Hepatocyte (in vitro differentiated cells): ENCODE measurements at places on chromosomes 3 and 15.

DNA sequence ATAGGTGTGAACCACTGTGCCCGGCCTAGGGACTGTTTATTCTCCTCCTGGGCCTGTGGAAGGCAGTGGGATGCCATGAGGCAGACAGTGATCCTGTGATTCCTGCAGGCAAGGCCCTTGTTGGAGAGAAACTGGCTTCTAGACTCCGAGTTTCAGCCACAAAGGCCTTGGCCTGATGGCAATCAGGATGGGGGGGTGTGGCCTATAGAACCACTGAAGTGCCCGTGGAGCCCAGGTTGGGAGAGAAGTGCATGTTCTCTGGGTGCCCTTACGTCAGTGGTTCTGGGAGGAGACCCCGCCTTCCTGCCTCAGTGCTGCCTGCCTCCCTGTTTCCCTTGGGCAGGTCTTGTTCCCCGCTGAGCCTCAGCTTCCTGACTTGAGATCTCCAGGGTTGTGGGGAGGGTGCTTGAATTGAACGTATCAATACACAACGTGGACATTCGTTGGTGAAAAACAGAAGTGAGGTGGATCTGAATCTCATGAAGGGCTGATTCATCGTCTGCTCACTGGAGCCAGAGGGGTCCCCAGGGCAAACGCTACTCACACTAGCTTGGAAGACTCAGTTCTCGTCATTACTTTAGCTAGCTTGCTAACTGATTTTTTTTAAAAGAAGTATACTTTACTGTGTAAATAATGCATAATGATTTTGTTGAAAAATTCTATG is 31.8 kb downstream of the IRAK2 start:
- no peak for DNase-seq
- no peaks in the 10 kb centered on the region for H3K36me3 ChIP-seq
- peaks cover 30% of the 10 kb centered on the region for H3K4me1 ChIP-seq
- H3K27ac ChIP-seq = no peak overlapping the region
- no peak overlapping the region for H3K4me3 ChIP-seq
- no peaks in the 10 kb centered on the region for H3K27me3 ChIP-seq

- peak within 1 kb of the TSS; percentile 100 for H3K27ac ChIP-seq
- no peaks in the 10 kb centered on the region for H3K36me3 ChIP-seq
- no peaks in the 10 kb centered on the region for H3K27me3 ChIP-seq
- peaks cover 46% of the 10 kb centered on the region for H3K4me1 ChIP-seq
These were observed at the start of gene HES1 for GRCh38 chr3:194135806-194136518. Gene HES1 (plus strand): TSS chr3:194136148. CDS start chr3:194136381, 233 bp downstream.

GRCh38 chr3:114333180-114333922 is 39.5 kb downstream of the TIGIT start:
- H3K27ac ChIP-seq = no peak overlapping the region
- no peak overlapping the region for H3K4me3 ChIP-seq
- no peaks in the 10 kb centered on the region for H3K27me3 ChIP-seq
- H3K36me3 ChIP-seq = no peaks in the 10 kb centered on the region
- no peaks in the 10 kb centered on the region for H3K4me1 ChIP-seq

- no peak overlapping the region for H3K4me3 ChIP-seq
- peaks cover 48% of the 10 kb centered on the region for H3K4me1 ChIP-seq
- peak overlapping the region; percentile 92 for H3K27ac ChIP-seq
- DNase-seq = peak; percentile 91
- H3K36me3 ChIP-seq = no peaks in the 10 kb centered on the region
These were observed 14.0 kb upstream of the SSUH2 start for GRCh38 chr3:8658306-8659212.

GRCh38 chr3:141240286-141240685 is 8.7 kb downstream of the PXYLP1 start:
- peaks cover 5% of the 10 kb centered on the region for H3K4me1 ChIP-seq
- no peaks in the 10 kb centered on the region for H3K36me3 ChIP-seq
- no peak overlapping the region for H3K27ac ChIP-seq
- no peaks in the 10 kb centered on the region for H3K27me3 ChIP-seq
- no peak overlapping the region for H3K4me3 ChIP-seq

GRCh38 chr15:85094685-85095084 is 113.0 kb downstream of the PDE8A start:
- no peak overlapping the region for H3K4me3 ChIP-seq
- no peak for DNase-seq
- H3K27me3 ChIP-seq = no peaks in the 10 kb centered on the region
- no peak overlapping the region for H3K27ac ChIP-seq
- H3K4me1 ChIP-seq = peaks cover 5% of the 10 kb centered on the region

- no peaks in the 10 kb centered on the region for H3K4me1 ChIP-seq
- no peak for DNase-seq
- H3K27me3 ChIP-seq = no peaks in the 10 kb centered on the region
These were observed 222.6 kb upstream of the NR2F2 start for GRCh38 chr15:96107916-96108315.

GRCh38 chr3:185188816-185189215 is 36.0 kb upstream of the C3orf70 start:
- no peak overlapping the region for H3K27ac ChIP-seq
- no peak overlapping the region for H3K4me3 ChIP-seq
- no peak for DNase-seq
- no peaks in the 10 kb centered on the region for H3K36me3 ChIP-seq
- H3K4me1 ChIP-seq = no peaks in the 10 kb centered on the region
- no peaks in the 10 kb centered on the region for H3K27me3 ChIP-seq

- H3K4me3 ChIP-seq = no peak overlapping the region
- no peaks in the 10 kb centered on the region for H3K27me3 ChIP-seq
- H3K36me3 ChIP-seq = no peaks in the 10 kb centered on the region
- no peak for DNase-seq
These were observed 19.7 kb downstream of the CFAP100 start for GRCh38 chr3:126414406-126414805.

- H3K4me3 ChIP-seq = peak within 1 kb of the TSS; percentile 46
- H3K36me3 ChIP-seq = no peaks in the 10 kb centered on the region
- peaks cover 10% of the 10 kb centered on the region for H3K4me1 ChIP-seq
- peak; percentile 70 for DNase-seq
- peaks cover 68% of the 10 kb centered on the region for H3K27me3 ChIP-seq
These were observed at the start of gene SEMA5B for GRCh38 chr3:123027292-123028232. Gene SEMA5B (minus strand): TSS chr3:123027763. CDS start chr3:122961263, 66,500 bp downstream.

DNA sequence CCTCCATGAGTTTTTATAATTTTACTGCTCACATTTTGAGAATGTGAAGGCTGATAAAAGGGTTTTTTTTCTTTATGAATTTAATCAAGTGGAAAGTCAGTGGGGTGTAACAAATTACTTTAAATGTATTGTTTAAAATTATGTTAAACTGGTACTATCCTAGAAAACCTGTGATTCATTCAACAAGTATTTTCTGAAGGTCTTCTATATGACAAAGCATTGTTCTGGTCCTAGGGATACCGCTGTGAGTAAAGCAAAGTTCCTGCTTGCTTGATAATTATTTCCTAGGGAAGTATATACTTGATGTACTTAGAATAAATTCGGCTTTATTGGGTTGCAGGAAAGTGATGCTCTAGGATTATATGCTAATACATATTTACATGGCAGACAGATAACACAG is 152.8 kb upstream of the GOLGA6L4 start:
- H3K27ac ChIP-seq = no peak overlapping the region
- no peak for DNase-seq
- no peaks in the 10 kb centered on the region for H3K4me1 ChIP-seq
- no peaks in the 10 kb centered on the region for H3K36me3 ChIP-seq
- H3K4me3 ChIP-seq = no peak overlapping the region
- H3K27me3 ChIP-seq = peaks cover 30% of the 10 kb centered on the region

DNA sequence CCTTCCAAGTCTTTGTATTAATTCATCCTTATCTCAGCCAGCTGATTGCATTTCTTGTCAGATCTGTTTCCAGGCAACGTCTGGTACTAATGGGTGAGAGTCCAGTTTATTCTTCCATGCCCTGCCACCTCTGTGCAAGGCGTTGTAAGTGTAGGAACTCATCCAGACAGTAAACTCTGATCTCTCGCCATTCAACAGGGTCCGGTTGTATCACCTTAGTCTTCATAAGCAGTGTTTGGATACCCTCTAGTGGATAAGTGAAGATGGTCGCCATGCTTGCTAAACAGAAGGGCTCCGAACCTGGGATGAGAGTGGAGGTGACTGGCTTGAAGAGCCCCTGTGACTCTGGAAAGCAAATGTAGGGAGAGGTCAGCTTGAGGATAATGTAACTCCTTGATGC is 51.6 kb upstream of the CMTM7 start:
- H3K36me3 ChIP-seq = no peaks in the 10 kb centered on the region
- no peaks in the 10 kb centered on the region for H3K27me3 ChIP-seq
- peaks cover 20% of the 10 kb centered on the region for H3K4me1 ChIP-seq
- peak; percentile 79 for DNase-seq
- no peak overlapping the region for H3K4me3 ChIP-seq

GRCh38 chr15:95249524-95249923 is 1018.2 kb downstream of the MCTP2 start:
- H3K27ac ChIP-seq = no peak overlapping the region
- no peaks in the 10 kb centered on the region for H3K36me3 ChIP-seq
- no peak overlapping the region for H3K4me3 ChIP-seq
- H3K27me3 ChIP-seq = no peaks in the 10 kb centered on the region
- H3K4me1 ChIP-seq = no peaks in the 10 kb centered on the region

- H3K36me3 ChIP-seq = no peaks in the 10 kb centered on the region
- no peak overlapping the region for H3K27ac ChIP-seq
- DNase-seq = no peak
- H3K4me1 ChIP-seq = peaks cover under 1% of the 10 kb centered on the region
- no peak overlapping the region for H3K4me3 ChIP-seq
These were observed 563.6 kb upstream of the ADAMTS9 start for GRCh38 chr3:65251375-65251774.

GRCh38 chr15:88537591-88538317 is 8.7 kb downstream of the DET1 start:
- DNase-seq = no peak
- no peak overlapping the region for H3K27ac ChIP-seq
- H3K36me3 ChIP-seq = no peaks in the 10 kb centered on the region
- H3K4me1 ChIP-seq = peaks cover 15% of the 10 kb centered on the region
- no peaks in the 10 kb centered on the region for H3K27me3 ChIP-seq
- no peak overlapping the region for H3K4me3 ChIP-seq

DNA sequence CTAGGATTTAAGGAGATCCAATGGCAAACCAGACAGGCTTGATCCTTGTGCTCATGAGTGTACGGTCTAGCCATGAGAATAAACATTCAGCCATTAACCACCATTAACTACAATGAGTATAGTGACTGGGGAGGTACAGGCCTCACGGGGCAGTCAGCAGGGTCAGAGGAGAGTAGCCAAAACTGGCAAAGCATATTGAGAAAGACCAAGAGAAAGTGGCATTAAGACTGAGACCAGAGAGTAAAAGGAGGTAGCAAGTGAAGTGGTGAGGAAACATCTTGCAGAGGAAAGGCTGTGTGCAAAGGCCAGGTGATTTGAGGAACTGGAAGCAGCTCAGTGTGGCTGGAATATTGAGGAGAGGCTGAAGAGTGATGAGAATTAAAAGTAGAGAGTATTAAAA is 407.2 kb upstream of the LMCD1 start:
- H3K27me3 ChIP-seq = no peaks in the 10 kb centered on the region
- no peaks in the 10 kb centered on the region for H3K36me3 ChIP-seq
- DNase-seq = no peak
- no peak overlapping the region for H3K4me3 ChIP-seq

GRCh38 chr3:99943931-99944761 is 126.5 kb downstream of the CMSS1 start:
- no peaks in the 10 kb centered on the region for H3K27me3 ChIP-seq
- H3K27ac ChIP-seq = peak overlapping the region; percentile 75
- no peak for DNase-seq

DNA sequence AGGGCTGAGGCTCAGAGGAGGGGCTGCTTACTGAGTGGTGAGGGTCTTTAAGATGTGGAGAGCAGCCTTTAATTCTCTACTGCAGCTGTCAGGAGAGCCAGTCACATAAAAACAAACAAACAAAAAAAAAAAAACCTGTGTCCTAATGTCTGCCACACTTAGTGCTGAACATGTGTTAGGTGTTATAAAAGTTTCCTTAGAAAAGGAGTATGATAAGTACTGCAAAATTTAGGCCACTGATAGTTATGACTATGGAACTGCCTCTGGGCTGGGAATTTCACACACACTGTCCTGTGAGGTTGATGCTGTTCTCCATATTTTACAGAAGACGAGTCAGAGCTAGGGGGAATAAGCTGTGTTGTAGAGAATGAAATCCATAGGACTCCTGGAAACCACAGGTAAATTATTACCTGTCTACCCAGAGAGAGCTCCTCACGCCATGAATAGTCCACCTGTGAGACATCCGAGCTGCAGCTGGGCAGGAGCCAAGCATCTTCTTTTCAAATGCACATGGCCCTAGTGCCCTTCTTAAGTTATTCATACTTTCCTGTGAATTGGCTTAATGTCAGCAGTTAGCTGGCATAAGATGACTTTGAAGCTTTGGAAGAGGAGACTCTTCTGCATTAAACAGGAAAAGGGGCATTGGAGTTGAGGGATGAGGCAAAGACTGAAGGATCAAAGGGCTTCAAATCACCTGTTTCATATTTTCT is 34.5 kb upstream of the SKOR1 start:
- DNase-seq = no peak
- H3K27ac ChIP-seq = no peak overlapping the region
- H3K27me3 ChIP-seq = no peaks in the 10 kb centered on the region
- H3K36me3 ChIP-seq = no peaks in the 10 kb centered on the region
- no peak overlapping the region for H3K4me3 ChIP-seq

GRCh38 chr15:67188551-67189218 is 65.8 kb downstream of the AAGAB start:
- H3K4me3 ChIP-seq = no peak overlapping the region
- peak overlapping the region; percentile 89 for H3K27ac ChIP-seq
- peaks cover 4% of the 10 kb centered on the region for H3K36me3 ChIP-seq
- peak; percentile 66 for DNase-seq

GRCh38 chr3:121619691-121620090 is 26.5 kb downstream of the FBXO40 start:
- no peak overlapping the region for H3K27ac ChIP-seq
- no peaks in the 10 kb centered on the region for H3K36me3 ChIP-seq
- DNase-seq = no peak
- H3K4me3 ChIP-seq = no peak overlapping the region

DNA sequence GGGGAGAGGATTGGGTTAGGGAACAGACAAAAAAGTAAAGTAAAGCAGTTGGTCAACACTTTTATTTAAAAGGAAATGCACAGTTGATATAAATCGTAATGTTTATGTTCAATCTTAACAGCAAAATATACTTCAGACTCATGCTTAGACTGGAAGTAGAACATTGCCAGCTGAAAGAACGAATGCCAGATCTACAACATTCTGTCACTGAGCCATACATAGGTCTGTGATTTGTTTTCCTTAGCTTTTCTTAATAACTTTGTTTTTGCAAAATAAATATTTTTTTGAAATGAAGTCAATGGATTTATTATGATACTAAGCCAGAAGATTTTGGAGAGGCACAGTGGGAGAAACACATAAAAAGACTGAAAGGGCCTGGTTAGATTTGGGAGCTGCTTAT is 62.0 kb downstream of the LEKR1 start:
- H3K4me3 ChIP-seq = no peak overlapping the region
- H3K27ac ChIP-seq = no peak overlapping the region
- DNase-seq = no peak
- no peaks in the 10 kb centered on the region for H3K4me1 ChIP-seq
- H3K27me3 ChIP-seq = no peaks in the 10 kb centered on the region

DNA sequence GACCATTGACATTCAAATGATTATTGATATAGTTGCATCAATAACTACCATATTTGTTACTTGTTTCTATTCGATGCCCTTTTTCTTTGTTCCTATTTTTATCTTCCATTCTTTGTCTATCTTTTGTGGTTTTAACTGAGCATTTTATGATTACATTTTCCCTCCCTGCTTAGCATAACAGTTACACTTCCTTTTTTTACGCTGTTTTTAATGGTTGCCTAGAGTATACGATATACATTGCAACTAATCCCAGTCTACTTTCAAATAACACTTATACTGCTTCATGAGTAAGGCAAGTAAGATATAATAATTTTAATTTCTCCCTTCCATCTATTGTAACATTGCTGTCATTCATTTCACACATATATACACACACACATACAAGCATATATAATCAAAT is 26.3 kb downstream of the COL6A6 start:
- DNase-seq = no peak
- no peaks in the 10 kb centered on the region for H3K36me3 ChIP-seq
- no peaks in the 10 kb centered on the region for H3K27me3 ChIP-seq
